NCI-H69 (cell line): ENCODE measurements at places on chromosomes 1 and 21.

DNA sequence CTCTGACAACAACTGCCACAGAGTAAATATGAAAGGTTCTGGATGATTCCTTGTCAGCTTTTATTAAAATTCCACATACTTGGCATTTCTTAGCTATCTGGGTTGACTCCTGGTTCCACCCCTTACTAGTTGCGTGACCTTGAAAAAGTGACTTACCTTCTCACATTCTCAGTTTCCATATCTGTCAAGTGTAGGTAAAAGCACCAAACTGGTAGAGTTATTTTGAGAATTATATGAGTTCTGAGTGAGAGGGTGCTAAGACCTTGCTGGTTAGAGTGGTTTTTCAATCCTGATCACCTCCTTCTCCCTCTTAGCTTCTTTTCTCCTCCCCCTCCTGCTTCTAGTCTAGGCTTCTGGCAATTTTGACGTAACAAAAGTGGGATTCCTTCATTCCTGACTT lies 83.4 kb upstream of the ABCD3 start:
- no peak for DNase-seq

GRCh38 chr1:209569455-209570207 lies 13.9 kb upstream of the CAMK1G start:
- DNase-seq = peak; percentile 84

GRCh38 chr1:204150702-204151551 lies 917 bp downstream of the ETNK2 start:
- peak; percentile 40 for DNase-seq

DNA sequence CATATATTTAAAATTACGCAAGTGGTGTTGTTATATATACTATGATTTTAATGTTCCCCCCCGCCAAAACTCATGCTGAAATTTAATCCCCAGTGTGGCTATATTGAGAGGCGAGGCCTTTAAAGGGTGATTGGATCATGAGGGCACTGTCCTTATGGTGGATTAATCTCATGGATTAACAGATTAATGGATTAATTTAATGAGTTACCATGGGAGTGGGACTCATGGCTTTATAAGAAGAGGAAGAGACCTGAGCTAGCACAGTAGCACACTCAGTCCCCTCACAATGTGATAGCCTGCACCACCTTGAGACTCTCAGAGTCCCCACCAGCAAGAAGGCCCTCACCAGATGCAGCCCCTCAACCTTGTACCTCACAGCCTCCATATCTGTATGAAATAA lies 34.8 kb downstream of the C1orf198 start:
- no peak for DNase-seq

- DNase-seq = no peak
Measured at GRCh38 chr1:112743174-112744008, 28.3 kb upstream of the PPM1J start.

DNA sequence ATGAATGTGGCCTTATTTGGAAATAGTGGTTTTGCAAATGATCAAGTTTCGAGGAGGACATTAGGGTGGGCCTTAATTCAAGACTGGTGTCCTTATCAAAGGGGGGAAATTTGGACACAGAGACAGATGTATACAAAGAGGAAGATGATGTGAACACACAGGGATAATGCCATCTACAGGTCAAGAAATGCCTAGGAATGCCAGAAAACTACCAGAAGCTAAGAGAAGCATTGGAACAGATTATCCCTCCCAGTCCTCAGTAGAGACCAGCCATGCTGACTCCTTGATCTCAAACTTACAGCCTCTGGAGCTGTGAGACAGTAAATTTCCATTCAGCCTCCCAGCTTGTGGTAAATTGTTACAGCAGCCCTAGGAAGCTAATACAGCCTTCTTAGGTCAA lies 151.4 kb downstream of the PTGER3 start:
- peak; percentile 39 for DNase-seq

GRCh38 chr1:201164645-201165044 lies 10.4 kb upstream of the TMEM9 start:
- DNase-seq = peak; percentile 62
